ENCODE measurements at places on chromosomes 2 and 18.
A peak's percentile ranks its signal among the peaks of the same experiment; 100 is the strongest.

DNA sequence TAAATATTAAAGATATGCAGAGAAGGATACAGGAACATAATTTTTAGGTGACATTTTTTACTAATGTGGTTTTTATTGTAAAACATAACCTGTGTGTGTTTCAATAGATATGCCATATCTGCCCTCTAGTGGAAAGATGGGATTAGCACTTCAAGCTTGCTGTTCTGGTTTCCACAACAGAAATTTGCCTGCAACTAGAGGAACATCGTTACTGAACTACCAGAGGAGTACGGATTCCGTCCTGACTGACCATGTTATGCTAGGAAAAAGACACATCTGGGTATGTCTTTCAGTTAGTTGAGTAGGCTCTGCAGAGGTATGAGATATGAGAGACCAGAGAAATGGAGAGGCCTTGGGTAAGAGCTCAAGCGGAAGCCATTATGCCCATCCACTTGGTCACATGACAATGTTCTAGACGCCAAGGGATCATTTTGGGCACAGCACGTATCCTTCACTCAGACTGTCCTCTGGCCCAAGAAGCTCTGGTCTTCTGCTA, 104.9 kb downstream of the MBD2 start:
- DNase-seq: peak; percentile 79

GRCh38 chr18:9867071-9867594, 18.6 kb upstream of the TXNDC2 start:
- DNase-seq: peak; percentile 54

GRCh38 chr2:154912215-154912614, 213.7 kb downstream of the KCNJ3 start:
- no peak for DNase-seq

GRCh38 chr2:240479111-240479501, 43.6 kb downstream of the GPC1 start:
- DNase-seq: no peak

- no peak for DNase-seq
These were observed 518.9 kb upstream of the RAB6C start for GRCh38 chr2:129460299-129461198.

GRCh38 chr2:144156736-144157640, 362.9 kb downstream of the ZEB2 start:
- DNase-seq: no peak

GRCh38 chr2:199862788-199863187, 11.8 kb upstream of the FTCDNL1 start:
- no peak for DNase-seq

DNA sequence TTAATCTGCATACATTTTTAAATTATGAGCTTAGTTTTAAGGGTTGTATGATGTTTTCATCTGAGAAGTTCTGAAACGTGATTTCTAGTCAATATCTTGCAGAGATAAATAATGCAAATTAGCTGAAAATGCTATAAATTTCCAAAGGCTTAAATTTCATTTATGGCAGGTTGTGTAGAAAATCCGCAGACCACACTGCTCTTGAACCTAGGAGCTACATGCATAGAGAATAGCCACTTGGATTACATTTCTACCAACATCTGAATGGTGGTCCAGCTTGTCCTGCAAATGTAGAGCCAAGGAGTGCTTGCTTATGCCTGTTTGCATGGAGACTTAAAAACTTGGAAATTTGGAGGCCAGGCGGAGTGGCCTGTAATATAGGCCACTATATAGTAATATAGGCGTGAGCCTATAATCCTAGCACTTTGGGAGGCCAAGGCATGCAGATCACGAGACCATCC, 6.8 kb downstream of the MAT2A start:
- peak; percentile 33 for DNase-seq

DNA sequence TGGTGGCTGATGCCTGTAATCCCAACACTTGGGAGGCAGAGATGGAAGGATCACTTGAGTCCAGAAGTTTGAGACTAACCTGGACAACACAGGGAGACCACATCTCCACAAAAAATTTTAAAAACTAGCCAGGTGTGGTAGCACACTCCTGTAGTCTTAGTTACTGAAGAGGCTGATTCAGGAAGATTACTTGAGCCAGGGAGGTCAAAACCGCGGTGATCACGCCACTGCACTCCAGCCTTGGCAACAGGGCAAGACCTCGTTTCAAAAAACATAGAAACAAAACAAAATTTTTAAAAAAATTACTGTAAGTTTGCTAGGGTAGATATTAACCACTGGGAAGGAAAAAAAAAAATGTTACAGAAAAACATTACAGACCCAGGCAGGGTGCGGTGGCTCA, 5.8 kb downstream of the ATL2 start:
- DNase-seq: no peak

DNA sequence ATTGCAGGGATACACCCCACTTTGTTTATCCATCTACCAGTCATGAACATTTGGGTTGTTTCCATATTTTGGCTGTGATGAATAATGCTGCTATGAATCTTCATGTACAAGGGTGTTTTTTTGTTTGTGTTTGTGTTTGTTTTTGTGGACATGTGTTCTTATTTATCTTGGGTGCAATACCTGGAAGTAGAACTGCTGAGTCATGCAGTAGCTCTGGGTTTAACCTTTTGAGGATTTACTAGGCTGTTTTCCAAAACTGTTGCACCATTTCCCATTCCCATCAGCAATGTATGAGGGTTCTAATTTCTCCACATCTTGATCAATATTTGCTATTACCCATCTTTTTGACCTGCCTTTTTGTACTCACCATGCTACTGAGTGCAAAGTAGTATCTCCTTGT, 140.0 kb upstream of the CYP1B1 start:
- peak; percentile 87 for DNase-seq

GRCh38 chr2:147595200-147595599, 249.6 kb upstream of the ACVR2A start:
- no peak for DNase-seq

- no peak for DNase-seq
These were observed 322.1 kb upstream of the THUMPD2 start for GRCh38 chr2:40101131-40101575.

DNA sequence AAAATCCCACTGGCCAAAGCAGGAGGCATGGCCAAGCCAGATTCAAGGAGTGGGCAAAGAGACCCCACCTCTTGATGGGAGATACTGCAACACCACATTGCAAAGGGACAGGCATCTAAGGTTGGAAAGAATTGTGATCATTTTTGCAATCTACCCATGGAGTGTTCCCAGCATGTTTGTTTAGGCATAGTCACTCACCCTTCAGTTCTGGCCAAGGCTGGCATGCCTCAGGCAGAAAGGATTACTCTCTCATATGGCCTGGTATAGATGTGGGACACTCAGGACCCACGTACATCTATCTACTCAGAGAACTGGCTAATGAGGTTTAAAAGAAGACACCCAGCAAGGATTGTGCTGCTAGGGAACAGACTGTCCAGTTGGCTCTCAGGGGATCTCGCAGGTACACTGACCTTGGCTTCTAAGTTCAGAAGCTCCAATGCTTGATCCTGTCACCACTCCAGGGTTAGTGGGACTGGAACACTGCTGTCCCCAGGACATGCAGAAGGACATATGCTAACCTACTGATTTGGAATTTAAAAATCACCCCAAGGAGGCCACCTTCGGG, 183.7 kb downstream of the KLHL29 start:
- DNase-seq: peak; percentile 4

DNA sequence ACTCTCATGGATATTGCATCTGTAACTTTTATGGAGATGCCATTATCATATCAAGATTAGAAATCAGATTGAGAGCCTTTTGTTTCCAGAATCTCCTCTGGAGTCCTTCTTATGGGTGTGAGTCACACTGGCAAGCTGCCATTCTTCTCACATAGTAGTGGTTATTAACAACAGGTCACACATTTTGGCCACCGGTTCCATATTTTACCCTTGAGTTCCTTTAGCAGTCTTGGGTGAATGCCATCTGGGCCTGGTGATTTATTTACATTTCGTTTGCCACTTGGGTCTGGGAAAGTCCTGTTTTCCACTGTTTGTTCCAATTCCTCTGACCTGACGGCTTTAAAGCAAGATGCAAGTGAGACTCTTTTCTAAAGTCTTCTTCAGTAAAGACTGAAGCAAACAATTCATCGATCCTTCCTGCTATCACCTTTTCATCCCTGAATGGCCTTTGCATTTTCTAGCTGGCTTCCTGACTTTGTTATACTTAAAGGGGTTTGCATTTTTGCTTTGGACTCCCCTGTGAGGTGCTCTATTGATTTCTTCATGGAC, 80.5 kb upstream of the CAVIN2 start:
- peak; percentile 55 for DNase-seq

- no peak for DNase-seq
These were observed 8.8 kb downstream of the ACKR3 start for GRCh38 chr2:236578411-236578846.

GRCh38 chr2:47459021-47459420, 56.1 kb downstream of the MSH2 start:
- DNase-seq: no peak

DNA sequence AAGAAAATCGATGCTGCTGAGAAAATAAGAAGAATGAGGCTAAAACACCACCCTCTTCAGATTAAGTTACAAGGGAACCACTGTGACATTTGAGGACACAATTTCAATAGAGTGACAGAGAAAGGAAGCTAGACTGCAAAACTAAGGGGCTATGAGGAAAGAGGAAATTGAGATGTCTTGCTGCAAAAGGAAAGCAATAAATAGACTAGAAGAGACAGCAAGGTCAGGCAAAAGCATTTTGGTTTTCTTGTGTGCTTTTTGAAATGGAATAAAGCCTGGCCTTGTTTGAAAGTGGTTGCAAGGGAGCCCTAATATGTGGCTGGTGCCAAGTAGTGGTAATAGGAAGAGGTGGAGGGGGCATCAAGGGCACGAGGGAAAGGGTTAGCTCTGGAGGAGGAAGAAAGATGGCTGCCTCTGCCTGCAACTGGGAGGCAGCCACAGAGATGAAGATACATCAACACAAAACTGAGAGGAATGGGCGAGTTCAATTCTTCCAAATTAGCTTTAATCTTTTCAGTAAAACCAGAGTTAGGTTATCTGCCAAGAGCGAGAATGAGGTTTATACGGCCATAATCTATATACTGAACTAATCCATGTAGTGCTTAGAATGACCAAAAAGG, 1.2 kb upstream of the MRO start:
- no peak for DNase-seq

GRCh38 chr2:128794285-128794684, 475.6 kb upstream of the HS6ST1 start:
- no peak for DNase-seq

GRCh38 chr2:124810132-124810531, 785.0 kb downstream of the CNTNAP5 start:
- DNase-seq: peak; percentile 32

DNA sequence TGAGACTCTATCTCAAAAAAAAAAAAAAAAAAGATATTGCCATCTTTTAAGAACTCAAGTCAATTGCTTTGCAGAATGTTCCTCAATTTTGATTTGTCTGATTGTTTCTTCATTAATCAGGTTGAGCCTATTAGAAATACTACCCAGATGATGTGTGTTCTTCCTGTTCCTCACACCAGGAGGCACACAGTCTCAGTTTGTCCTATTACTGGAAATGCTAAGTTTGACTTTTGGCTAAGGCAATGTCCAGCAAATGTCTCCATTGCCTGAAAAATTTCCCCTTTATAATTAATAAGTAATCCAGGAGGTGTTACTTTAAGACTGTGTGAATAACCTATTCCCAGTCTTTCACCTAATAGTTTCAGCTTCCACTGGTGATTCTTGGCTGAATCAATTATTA, 28.4 kb downstream of the BOLA3 start:
- peak; percentile 17 for DNase-seq

GRCh38 chr18:54238173-54238936, 13.9 kb upstream of the MBD2 start:
- DNase-seq: no peak

DNA sequence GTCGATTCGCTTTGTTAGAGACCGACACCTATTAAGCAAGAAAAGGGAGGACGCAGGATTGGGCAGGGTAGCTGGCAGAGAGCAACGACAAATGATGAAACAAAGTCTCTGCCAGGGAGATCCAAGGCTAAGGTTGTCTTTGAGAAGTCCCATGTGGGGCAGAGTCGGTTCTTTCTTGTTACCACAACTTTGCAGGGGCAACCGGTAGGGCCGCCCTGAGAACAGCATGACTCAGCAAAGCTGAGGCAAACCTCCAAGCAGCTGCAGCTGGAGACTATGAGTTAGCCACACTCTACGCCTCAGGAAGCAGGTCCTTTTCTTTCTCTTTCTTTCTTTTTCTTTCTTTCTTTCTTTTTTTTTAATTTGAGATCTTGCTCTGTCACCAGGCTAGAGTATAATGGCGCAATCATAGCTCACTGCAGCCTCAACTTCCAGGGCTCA, 452.3 kb upstream of the ID2 start:
- peak; percentile 68 for DNase-seq

DNA sequence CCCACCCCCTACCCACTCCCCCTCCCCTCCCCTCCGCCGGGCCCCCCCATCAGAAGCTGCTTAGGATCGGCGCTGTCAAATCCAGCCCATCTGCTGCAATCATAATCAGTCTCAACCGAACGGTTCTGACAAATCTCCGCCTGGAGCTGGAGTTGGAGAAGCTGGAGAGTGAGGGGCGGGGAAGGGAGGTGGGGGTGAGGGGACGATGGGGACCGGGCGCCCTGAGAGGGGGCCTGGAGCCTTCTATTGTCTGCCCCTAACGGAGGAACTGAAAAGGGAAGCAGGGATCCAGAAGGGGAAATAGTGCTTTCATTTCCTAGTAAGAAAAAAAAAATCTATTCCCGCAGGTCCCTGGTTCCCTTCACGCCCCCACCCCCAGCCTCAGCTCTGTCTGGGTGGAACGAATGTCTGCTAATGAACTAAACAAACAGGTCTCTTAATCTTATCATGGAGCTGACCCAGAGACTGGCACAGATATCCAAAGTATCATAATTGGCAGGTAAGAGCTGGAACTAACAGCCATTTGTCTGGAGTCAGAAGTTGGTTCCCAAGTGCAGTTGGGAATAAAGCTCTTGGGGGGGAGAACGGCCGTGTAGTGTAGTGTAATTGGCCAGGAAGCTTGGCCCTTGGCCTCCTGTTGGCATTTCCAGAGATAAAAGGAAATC, 301.2 kb downstream of the NCKAP5 start:
- DNase-seq: peak; percentile 25

DNA sequence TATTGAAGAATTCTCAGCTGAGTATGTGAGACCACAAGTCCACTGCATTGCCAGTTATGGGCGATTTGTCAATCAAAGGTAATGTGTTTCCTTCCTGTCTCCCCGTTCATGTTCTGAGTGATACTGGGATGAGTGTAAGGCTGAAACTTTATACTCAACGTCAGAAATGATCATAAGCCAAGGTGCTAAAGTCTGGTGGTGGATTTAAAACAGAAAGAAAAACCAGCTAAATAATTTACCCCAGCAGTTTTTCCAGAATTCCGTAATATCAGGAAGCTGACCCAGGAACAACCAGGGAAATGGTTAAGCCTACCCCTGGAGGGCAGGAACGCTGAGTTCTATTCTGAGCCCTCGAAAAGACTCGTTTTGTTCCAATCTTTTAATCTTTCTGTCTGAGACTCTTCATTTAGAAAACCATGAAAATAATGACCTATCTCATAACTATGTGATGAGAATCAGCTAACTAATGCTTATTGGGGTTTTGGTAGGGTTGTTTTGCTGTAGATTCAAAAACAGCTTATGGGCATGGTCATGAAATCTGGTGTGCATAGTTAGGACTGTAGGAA, 149.6 kb downstream of the LAMA3 start:
- peak; percentile 53 for DNase-seq
